Activated CD4-positive, alpha-beta T cell treated with anti-CD3 and anti-CD28 coated beads, Interleukin-10, Interleukin-2, amounts not matched to agents 100 ng/mL and 50 ng/mL, durations not matched to agents 16 hours and 8 hours (primary cell): ENCODE measurements at places on chromosomes 12 and 14.

GRCh38 chr14:24362241-24362960, 5.6 kb upstream of the NFATC4 start:
- DNase-seq = no peak

DNA sequence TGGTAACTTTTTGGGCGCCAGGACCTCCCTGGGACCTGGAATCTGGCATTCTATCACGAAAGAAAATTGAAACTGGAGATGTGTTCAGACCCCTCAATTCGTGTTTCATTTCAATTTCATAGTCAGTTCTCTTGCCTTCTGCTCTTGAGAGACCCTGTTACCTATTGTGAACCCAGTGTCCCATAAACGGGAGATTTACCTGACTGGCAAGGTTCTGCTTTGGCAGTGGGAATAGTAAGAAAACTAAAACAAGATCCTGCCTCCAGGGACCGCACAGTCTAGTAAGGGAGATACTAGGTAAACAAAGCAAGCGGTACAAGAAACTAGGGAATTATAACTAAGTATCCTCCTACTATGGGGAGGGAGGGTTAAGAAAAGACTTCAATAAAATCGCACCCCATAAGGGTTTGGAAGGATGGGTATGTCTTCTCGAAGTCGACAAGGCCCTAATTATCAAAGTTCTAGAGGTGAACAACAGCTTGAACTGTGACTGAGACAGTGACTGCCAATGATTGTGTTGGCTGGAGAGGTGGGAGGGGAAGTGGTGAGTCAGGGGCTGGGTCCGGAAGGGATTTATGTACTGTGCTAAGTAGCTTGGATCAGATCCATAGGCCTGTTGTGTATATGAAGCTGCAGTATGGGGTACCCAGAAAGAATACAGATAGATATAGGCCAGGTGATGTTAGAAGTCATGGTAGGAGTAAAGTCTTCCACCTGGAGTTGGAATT, 754 bp downstream of the ACSS3 start:
- DNase-seq = no peak

GRCh38 chr12:9668161-9669018, 1.1 kb upstream of the CLEC2D start:
- peak; percentile 31 for DNase-seq

DNA sequence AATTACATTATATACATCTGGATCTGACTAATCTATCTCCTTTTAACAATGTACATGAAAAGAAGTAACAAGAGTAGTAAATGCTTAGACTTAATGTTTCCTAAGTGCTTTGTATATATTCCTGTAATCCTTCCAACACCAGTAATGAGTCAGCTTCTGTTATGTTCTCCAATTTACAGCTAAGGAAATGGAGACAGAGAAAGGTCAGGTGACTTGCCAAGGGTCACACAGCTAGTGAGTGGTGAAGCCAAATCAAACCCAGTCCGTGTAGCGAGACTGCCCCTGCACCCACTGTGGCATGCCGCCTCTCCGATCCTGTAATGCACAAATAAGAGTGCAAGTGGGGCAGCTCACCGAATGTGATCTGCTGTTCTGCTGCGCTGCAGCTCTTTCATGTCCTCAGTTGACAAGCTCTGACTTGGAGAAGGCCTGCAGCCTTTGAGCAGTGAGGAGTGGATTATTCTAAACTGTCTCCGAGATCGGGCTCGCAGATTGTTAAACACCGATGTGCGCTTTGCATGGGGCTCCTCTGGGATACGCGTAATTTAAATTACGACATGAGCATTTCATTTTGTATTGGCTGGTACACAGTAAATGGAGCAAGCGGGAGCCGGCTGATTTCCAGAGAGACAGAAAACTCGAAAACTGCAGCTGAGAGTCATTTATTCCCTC, 65.1 kb upstream of the KTN1 start:
- DNase-seq = no peak

GRCh38 chr12:9951026-9951675, 19.0 kb upstream of the CLEC2A start:
- DNase-seq = peak; percentile 62

GRCh38 chr12:15265875-15266274, 44.7 kb upstream of the RERG start:
- no peak for DNase-seq

- no peak for DNase-seq
Observed at GRCh38 chr14:53375599-53375998, 222.5 kb upstream of the DDHD1 start.

GRCh38 chr12:77062846-77063461, 2.4 kb downstream of the E2F7 start:
- no peak for DNase-seq

GRCh38 chr14:39474416-39474911, 42.2 kb upstream of the FBXO33 start:
- peak; percentile 12 for DNase-seq

- no peak for DNase-seq
Observed at GRCh38 chr12:93199831-93200236, 177.9 kb upstream of the NUDT4 start.

- no peak for DNase-seq
Observed at GRCh38 chr12:2537868-2538541, 256.8 kb upstream of the FKBP4 start.

DNA sequence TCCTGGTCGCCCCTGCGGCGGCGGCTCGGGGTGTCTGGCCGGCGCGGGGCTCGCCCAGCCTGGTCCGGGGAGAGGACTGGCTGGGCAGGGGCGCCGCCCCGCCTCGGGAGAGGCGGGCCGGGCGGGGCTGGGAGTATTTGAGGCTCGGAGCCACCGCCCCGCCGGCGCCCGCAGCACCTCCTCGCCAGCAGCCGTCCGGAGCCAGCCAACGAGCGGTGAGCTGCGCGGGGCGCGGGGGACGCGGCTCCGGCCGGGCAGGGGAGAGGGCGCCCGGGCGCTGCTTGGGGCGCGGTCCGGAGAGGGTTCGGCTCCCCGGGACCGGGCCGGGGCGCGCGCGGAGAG, at the start of gene LGALS3:
Gene LGALS3, plus strand, starts transcription at position 167 of the 342 bp plus-strand sequence. CDS start 8,122 bp downstream, outside the sequence.
- DNase-seq = peak; percentile 60

GRCh38 chr12:95337146-95337545, 119.5 kb downstream of the VEZT start:
- DNase-seq = no peak

- no peak for DNase-seq
Observed at GRCh38 chr14:58297412-58297761, 968 bp upstream of the ARID4A start.

DNA sequence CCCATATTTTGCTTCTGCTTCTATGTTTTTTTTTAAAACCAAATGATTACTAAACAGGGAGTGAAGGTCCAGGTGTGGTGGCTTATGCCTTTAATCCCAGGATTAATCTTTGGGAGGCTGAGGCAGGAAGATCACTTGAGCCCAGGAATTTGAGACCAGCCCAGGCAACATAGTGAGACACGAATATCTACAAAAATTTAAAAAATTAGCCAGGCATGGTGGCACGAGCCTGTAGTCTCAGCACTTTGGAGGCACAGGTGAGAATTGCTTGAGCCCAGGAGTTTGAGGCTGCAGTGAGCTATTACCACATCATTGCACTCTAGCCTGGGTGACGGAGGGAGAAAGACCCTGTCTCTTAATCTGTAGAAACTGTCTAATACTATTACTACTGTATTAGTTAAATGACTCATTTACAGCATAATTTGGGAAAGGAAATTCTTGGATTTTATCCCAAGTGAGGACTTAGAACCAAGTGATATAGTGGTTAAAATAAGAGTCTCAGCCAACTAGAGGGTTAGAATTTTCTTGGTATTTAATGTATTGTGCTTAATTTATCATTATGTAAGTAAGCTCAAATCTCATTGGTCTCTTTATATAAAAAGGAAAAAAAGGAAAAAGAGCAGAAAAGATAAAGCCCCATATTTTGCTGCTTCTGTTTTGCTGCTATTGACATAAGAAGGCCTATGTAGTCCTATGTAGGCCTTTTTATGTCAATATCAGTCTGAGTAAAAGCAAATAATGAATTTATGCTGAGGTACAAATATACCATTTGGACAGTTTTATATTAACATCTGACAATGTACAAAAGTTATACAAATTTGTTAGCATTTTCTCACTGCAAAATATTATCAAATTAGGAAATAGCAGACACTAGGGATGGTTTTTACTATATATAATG, 163.4 kb downstream of the RAD51B start:
- DNase-seq = no peak

DNA sequence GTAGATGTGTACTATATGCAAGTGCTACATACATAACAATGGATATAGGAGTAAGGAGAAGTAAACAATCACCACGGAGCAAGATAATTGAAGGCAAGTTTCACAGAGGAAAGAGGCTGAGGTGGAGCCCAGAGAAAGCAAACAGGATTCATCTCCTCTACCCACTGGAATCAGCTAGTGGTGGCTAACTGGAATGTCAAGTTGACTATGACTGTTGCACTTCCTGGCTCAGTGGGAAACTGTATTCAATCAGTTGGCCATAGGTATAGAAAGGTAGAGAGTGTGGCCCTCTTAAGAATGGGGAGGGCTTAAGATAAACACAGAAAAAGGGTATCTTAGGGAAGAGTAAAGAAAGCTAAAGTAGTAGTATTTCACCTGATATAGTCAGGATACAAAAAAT, 62.4 kb downstream of the MAP4K5 start:
- DNase-seq = no peak

GRCh38 chr12:48185181-48185919, 1.9 kb downstream of the CCDC184 start:
- DNase-seq = no peak

DNA sequence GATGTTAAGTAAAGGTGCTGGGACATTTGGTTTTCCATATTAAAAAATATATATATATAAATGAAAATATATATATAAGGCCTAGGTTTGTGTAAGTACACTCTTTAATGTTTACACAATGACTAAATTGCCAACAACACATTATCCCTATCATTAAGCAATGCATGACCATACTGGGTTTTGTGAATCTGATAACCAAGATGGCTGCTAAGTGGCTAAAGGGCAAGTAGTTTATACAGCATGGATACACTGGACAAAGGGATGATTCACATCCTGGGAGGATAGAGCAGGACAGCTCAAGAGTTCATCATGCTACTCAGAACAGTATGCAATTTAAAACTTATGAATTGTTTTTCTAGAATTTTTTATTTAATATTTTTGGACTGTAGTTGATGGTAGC, 89.3 kb downstream of the FIGNL2 start:
- DNase-seq = no peak

DNA sequence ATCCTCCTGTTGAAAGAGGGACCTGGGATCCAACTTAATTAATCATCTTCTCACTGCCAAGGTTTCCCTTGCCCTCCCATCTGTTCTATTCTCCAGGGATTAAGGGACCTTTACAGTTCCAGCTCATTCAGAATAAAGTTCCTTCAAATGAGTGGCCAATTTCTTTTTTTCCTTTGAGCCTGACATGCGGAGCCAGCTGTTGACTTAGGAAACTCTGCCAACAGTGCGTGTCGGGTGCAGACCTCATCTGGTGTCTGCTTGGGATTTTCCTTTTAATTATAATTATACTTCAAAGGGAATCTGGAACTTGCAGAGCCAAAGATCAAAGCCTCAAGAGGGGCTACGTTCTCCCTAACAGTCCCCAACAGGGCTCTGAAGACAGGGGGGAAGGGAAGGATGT, 64.8 kb downstream of the CCDC60 start:
- no peak for DNase-seq

DNA sequence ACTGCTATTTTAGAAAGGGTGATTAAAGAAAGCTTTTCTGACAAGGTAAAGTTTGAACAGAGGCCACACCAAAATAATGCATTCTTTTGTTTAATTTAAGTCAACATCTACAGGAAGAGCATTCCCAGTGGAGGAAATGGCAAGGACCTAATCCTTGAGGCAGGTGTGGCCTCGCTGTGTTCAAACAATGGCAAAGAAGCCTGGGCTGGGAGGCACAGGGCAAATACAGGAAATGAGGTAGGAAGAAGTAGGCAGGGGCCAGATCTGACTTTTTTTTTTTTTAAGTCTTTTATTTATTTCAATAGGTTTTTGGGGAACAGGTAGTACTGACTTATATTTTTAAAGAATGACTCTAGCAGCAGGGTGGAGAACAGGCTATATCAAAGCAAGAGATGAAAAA, 53.5 kb downstream of the ARMH4 start:
- no peak for DNase-seq

DNA sequence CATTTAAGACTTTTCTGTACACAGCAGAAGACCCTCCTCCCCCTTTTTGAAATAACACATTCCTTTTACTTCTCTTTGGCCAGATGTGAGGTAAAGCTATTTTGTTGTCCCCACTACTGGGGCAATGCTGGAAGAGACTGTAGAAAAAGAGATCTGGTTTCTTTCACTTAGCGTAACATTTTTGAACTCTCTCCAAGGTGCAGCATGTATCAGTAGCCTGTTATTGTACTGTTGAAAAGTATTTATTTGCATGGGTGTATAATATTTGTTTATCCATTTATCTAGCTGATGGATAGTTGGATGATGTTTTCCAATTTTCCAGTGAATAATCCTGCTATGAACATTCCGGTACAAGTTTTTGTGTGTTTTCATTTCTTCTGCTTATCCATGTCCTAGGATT, 335.2 kb downstream of the SOX5 start:
- no peak for DNase-seq

DNA sequence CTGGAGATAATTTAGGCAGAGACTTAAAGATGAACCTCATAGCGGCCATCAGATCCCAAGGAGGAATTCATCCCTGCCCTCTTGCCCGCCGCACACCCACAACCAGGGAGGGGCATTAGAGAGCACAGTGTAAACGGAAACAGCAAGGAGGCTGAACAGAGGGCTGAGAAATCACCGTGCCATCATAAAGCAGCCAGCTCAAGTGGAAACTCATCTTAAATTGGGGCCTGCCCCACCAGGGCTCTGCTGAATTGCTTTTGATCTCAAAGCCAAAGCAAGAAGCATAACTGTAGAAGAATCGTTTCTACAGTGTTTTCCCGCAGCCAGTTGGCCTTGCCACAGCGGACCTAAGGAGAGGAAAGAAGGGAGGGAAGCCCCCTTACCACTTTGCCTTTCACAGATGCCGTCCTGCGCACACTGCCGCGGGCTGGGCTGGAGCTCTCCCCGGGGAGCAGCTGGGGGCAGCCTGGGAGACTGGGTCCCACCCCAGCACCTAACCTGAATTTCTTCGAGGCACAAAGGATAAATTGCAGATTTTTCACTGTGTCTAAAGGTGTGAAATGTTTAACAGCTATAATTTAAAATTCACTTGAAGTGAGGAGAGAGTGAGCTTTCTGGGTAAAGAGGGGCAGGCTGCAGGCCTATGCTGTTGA, 51.8 kb upstream of the MMP17 start:
- DNase-seq = no peak

DNA sequence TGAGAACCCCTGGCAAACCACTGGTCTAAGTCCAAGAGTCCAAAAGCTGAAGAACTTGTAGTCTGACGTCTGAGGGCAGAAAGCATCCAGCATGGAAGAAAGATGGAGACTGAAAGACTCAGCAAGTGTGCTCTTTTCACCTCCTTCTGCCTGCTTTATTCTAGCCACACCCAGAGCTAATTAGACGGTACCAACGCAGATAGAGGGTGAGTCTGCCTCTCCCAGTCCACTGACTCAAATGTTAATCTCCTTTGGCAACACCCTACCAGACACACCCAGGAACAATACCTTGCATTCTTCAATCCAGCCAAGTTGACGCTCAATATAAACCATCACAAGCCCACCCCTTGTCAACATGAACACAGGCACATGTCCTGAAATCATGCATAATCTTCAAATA, 155.1 kb downstream of the CCDC59 start:
- DNase-seq = no peak
